ENCODE measurements at places on chromosomes 2 and 18. TPM values are rescaled to one million over a fixed set of nuclear protein-coding genes. Genes with fewer than 3 reads are reported as not detected.

Gene DSG4
- total RNA-seq = not detected

Gene SMYD1
- total RNA-seq = 169 TPM

Gene OXER1
- total RNA-seq = 2.2 TPM

Gene OSR1
- total RNA-seq = 11.6 TPM

Gene KIF5C
- 0.66 TPM for total RNA-seq

Gene UGT1A4
- not detected for total RNA-seq

Gene GPAT2
- total RNA-seq = 2.4 TPM

Gene DCDC2C
- 0.18 TPM for total RNA-seq

Gene KIF1A
- total RNA-seq = 7.3 TPM

Gene TNFAIP6
- 15.4 TPM for total RNA-seq

Gene TRIM43B
- total RNA-seq = not detected

Gene PUS10
- 6.4 TPM for total RNA-seq

Gene ME2
- total RNA-seq = 24.2 TPM

GRCh38 chr2:2325516-2325915 lies 5.6 kb downstream of the MYT1L start:
- DNase-seq = no peak

GRCh38 chr2:1967242-1968208 lies 223.2 kb upstream of the PXDN start:
- peak; percentile 48 for DNase-seq

DNA sequence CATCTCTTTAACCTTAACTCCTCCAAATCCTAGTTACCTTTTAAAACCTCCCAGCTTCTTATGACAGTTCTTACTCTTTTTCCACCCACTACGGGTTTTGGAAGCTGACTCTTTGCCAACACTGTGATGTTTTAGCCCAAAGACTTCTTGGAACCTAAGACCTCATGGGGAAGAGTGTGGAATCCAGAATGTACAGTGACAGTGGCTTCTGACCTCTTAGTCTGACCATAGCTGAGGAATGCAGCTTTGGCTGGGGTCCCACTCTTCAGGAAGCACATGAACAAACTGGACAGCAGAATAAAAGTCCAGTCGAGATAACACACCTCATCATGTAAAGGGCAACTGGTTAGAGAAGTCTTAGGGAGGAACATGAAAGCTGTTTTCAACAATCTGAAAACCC lies 161.1 kb upstream of the PKDCC start:
- DNase-seq = no peak

GRCh38 chr2:191635333-191636234 lies 42.4 kb upstream of the NABP1 start:
- DNase-seq = no peak

- no peak for DNase-seq
Measured at GRCh38 chr2:75100011-75100800, 99.1 kb downstream of the TACR1 start.

- DNase-seq = no peak
Measured at GRCh38 chr2:95010126-95010525, 15.4 kb upstream of the MAL start.

- DNase-seq = no peak
Measured at GRCh38 chr18:40676668-40677067, 1278.4 kb upstream of the PIK3C3 start.

- peak; percentile 16 for DNase-seq
Measured at GRCh38 chr2:195961873-195962272, 106.8 kb downstream of the DNAH7 start.

DNA sequence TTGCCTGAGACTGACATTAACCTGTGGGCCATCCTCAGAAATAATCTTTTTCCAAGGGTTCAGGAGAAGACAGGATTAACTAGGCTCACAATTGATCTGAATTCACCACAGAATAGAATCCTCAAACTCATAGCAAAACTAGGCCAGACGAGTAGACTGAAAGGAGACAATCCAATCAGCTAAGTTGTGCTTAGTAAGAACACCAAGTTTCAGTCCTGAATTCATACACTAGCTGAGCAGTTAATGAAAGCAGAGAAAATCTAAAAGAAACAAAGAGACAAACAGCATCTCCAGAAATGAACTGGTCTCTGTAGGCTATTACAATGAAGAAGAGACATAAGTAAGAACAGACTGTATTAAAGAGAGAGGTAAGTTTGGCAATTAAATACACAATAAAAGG lies 89.5 kb downstream of the GORASP2 start:
- no peak for DNase-seq

DNA sequence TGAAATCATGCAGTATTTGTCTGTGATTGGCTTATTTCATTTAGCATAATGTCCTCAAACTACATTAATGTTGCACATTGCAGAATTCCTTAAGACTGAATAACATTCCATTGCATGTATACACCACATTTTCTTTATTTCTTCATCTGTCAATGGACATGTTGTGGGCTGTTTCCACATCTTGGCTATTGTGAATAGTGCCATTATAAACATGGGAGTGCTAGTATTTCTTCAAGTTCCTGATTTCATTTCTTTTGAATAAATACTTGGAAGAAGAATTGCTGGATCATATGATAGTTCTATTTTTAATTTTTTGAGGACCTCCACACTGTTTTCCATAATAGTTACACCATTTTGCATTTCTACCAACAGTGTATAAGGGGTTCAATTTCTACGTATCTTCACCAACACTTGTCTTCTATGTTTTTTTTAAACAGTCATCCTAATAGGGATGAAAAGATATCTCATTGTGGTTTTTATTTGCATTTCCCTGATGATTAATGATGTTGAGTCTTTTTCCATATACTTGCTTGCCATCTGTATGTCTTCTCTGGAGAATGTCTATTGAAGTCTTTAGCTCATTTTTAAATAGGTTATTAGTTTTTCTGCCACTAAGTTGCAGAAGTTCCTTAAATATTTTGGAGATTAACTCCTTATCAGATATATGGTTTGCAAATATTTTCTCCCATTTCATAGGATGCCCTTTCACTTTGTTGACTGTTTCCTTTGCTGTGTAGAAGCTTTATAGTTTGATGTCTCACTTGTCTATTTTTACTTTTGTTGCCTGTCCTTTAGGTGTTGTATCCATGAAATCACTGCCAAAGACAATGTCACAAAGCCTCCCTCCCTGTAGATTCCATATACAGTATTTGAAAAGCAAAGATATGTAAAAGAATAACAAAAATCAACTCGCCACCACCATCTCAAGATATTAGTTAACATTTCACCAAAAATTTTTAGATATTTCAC lies 14.6 kb downstream of the FBXO11 start:
- DNase-seq = no peak

- peak; percentile 71 for DNase-seq
Measured at GRCh38 chr2:198478361-198478760, 674.0 kb downstream of the PLCL1 start.

GRCh38 chr2:24409700-24410556 lies 49.6 kb upstream of the ITSN2 start:
- DNase-seq = peak; percentile 90

- no peak for DNase-seq
Measured at GRCh38 chr2:224278531-224278930, 123.4 kb downstream of the FAM124B start.

DNA sequence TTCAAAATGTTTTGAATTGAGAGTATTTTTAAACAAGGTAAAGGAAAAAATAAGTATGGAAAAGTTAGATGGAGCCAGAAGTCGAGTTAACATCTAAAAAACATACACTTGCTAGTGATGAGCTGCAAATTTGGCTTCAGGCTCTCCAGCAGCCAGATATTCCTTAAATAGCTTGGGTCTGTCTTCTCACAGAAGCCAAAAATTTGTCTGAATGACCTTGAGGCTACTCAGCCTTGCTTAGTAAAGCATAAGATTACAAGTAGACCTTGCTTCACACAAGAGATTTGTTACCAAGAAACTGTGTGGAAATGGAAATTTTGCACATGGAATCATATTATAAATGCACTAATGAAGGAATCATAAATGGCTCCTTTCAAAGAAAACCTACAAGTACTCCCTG lies 40.8 kb upstream of the GRB14 start:
- peak; percentile 78 for DNase-seq

DNA sequence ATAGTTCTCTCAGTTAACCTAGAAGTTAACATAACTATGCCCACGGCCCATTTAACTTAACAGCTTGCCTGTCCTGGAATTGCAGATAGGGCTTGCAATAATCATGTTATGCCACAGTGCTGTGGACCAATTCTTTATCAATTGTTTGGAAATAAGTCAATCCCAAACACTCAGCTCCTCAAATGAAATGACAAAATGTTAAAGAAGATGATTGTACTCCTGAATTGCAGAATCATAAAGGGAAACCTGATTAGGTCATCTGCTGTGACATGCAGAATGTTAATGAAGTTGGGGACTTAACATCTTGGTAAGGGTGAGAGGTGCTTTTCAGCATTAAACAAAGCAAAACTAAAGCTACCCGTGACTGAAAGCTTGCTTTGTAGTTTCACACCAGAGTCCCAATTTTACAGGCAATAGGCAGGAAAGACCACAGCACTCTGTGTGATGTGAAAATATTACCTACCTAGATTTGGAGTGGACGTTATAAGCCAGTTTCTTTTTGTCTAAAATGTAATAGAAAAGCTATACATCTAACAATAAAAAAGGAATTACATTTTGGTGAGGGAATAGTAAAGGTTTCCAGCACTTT lies 364.0 kb downstream of the GPD2 start:
- DNase-seq = peak; percentile 6

DNA sequence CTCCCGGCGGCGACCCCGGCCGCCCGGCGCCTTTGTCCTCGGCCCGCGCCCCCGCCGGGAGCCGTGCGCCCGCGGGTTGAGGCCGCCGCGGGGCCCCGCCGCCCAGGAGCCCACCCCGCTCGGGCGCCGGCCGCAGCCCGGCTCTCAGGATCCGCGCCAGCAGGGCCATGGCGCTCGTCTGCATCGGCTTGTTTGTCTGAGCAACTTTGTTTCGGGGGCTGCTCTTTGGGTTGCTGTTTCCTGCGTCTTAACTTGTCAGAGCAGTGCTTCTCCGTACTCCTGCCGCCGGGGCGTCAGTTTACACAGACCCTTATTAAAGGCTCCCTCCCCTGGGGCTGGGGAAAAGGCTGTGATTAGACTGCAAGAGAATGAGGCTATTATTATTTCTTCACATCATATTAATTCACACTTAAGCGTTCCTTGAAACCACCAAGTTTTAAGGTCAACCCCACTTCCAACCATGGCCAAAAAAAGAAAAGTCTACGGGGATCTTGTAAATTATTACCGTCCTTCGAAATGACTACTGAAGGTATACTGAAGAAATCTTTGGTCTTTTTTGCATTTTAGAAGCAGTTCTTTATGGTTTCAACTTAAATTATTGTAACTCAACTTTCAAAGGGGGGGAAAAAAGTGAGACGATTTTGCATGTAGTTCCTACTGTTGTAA lies at the start of gene CYP27C1:
CYP27C1 (minus strand) TSS at position 198 of the 666 bp plus-strand sequence; CDS start at position 169, 29 bp downstream.
- DNase-seq = peak; percentile 73

DNA sequence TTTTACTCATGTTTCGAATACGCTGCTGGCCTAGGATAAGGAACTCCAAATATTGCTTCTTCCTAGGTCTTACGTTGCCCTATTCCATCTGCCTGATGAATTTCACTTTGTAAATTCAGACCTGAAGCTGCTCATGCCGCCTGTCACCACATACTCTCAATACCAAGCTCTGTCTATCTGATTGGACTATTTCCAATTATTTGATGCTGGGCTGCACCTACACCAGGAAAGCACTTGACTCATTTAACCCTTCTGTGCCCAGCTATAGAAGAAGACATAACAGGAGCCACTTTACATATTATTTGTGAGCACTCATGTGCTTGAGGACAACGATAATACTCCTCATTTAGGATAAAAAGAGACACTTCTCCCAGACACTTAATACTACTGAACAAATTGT lies 1293.9 kb upstream of the LRRTM1 start:
- no peak for DNase-seq

- peak; percentile 92 for DNase-seq
Measured at GRCh38 chr18:59612381-59612780, 84.8 kb downstream of the CCBE1 start.

GRCh38 chr2:40210344-40210967 lies 241.4 kb downstream of the SLC8A1 start:
- no peak for DNase-seq

- DNase-seq = no peak
Measured at GRCh38 chr2:209146682-209147320, 277.0 kb upstream of the MAP2 start.

- DNase-seq = no peak
Measured at GRCh38 chr2:10835052-10835970, 22.7 kb upstream of the PDIA6 start.

DNA sequence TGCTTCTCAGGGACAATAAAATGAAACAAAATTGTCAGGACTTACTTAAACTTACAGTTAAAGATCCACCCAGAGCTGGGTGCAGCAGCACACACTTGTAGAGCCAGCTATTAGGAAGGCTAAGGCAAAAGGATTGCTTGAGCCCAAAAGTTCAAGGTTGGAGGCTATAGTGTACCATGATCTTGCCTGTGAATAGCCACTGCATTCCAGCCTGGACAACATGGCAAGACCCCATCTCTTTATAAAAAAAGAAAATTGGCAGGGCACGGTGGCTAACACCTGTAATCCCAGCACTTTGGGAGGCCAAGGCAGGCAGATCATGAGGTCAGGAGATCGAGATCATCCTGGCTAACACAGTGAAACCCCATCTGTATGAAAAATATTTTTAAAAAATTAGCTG lies 34.6 kb downstream of the ACVR1 start:
- no peak for DNase-seq

GRCh38 chr2:238908960-238909951 lies 61.4 kb downstream of the TWIST2 start:
- DNase-seq = no peak

Data from muscle of leg (tissue), 16 donors.